CD4-positive, alpha-beta T cell treated with Interleukin-21 for 1 hour (primary cell): ENCODE measurements at places on chromosomes 2 and 18.
A peak's percentile ranks its signal among the peaks of the same experiment; 100 is the strongest.

DNA sequence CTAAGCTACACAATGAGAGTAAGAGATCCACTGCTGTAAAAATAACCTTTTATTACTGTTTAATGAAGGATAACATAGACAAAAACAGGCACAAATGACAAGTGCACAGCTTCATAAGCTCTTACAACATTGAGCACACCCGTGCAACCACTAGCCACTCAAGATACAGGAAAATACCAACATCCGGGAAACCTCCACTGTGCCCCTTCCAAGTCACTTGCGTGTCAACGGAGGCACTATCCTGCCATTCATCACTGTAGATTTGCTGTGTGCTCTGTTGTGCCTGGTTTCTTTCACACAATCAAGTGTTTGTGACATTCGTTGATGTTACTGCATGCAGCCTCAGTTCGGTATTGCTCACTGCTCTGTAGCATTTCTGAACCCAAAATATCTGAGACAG is 292.9 kb upstream of the MYT1L start:
- no peak for DNase-seq

- peak; percentile 10 for DNase-seq
These were observed 540.1 kb downstream of the NRXN1 start for GRCh38 chr2:50491541-50492476.

DNA sequence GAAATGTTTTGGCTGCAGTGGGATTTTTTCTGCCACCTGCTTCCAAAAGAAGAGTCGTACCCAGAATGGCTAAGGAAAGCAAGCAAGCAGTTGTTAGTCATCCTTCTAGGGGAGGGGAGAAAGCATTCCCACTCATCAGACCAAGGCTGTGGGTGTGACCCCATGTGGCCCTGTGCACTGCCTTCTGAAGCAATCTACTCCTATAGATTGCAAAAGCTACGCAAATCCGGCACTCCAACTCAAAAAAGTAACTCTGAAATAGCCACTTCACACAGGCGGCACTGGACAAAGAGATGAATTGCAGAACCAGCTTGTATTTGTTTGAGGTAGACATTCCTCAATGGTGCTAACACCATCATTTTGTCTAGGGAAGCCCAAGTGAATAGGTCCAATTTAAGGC is 44.3 kb downstream of the ST3GAL5 start:
- DNase-seq: no peak

DNA sequence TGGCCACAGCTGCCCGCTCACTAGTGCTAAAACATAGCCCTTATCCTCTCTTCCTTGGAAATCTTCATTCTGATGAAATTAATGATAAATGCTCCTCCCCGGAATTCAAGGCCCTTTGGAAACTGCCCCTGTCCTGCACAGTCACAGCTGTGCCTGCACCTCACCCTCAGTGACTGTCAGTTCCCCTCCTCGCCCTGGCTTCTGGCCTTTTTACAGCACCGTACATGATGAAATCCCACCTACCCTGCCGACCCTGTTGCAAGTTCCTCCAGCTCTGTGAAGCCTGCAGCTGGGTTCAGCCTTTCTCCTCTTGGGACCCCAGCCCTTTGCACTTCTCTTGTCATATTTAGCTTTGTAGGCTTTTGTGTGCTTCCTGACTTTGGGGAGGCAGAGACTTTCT is 48.4 kb downstream of the DCDC2C start:
- no peak for DNase-seq

DNA sequence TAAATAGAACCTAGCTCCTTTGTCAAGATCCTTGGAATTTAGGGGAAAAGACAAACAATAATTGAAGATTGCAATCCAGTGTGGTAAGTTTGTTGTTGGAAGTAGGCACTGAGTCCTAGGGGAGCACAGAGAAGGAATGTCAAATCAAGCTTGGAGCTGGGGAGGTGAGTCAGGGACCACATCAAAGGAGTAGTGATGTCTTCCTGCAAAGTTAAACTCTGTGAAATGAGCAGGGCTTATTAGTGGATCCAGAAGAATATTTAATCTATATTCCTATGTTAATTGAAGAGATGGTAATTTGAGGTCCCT is 41.7 kb upstream of the NABP1 start:
- no peak for DNase-seq

DNA sequence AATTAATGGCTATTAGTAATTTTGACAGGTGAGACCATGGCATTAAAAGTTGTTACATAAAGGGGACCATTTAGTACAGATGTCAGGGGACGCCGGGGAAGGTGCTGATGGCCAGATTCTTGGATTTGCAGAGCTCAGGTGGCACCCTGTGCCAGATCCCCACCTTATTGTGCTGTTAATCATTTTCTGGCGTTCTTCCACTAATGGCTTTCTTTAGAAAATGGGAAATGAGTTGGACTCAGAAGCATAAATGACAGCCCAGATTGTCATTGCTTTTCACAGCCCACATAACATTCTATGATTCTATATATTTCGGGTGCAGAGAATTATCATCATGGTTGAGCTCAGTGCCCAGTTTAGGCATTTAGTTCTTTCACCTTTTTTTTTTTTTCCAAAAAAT is 257.2 kb upstream of the TCF4 start:
- no peak for DNase-seq

- peak; percentile 66 for DNase-seq
These were observed 70.8 kb upstream of the STK17B start for GRCh38 chr2:196242131-196242620.

- no peak for DNase-seq
These were observed 55.7 kb downstream of the LOXHD1 start for GRCh38 chr18:46601141-46601805.

DNA sequence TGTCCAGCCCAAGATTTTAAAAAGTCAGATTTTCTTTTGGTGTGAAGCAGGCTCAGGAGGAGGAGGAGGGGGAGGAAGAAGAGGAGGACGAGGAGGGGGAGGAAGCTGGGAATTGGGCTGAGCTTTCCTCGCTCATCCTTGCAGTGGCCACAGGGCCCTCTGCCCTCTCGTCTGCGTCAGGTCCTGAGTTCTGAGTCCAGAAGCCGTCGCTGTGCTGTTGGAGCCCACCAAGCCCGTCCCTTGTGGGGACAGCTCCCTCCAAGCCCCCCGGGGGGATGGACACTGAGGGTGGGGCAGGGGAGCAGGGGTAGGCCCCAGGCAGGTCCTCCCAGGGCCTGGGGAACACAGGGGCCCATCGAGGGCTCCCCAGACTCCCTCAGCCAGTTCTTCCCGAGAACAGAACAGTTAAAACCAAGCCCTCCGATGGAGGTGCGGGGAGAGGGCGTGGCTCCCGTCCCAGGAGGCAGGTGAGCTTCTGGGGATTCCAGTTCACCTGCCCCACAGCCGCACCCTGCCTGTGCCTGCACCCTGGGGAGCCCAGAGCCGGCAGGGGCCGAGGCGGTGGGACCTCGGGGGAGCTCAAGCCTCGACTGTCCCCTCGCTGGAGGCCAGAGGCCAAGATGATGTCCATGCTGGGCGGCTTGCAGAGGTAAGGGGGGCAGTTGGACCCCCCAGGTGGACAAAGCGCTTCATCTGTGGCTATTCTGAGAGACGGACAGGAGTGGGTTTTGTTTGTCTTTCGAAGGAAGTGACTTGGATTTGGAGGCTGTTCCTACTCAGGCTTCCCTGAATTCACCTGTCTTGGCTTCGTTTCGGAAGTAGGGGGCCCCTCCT is at the start of gene GAL3ST2:
Gene GAL3ST2 (plus strand): TSS at position 487 of the 834 bp plus-strand sequence. CDS start 134 bp downstream, at position 621.
- no peak for DNase-seq

DNA sequence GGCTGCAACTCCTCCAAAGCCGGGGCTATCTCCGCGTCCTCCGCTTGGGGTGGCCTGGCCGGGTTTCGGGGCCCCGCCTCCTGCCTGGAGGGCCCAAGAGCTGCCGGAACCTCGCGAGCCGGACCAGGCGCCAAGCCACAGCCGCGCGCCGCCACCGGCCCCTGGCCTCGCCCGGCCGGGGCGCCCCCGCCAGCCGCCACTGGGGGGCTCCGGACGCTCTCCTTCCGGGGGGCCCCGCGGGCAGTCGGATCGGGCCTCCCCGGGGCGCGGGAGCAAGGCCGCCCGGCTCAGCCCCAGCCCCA is 17.4 kb upstream of the HAAO start:
- DNase-seq: no peak

DNA sequence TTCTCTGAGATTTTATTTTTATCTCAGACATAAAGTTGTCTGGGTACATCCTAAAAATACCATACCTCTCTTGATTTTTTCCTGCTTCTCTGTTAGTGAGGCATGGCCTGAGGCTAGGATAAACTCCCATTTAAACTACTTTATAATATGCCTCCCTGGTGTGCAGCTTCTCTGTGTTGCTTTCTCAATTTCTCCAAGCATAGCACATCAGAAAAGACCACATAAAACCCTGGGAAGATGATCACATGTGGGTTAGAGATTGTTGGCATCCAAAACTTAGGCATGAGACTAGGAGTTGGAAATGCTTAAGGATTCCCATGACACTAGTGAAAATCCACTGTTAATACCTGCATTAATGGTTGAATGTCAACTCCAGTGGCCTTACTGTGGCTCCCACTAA is 254.6 kb downstream of the RND3 start:
- no peak for DNase-seq

DNA sequence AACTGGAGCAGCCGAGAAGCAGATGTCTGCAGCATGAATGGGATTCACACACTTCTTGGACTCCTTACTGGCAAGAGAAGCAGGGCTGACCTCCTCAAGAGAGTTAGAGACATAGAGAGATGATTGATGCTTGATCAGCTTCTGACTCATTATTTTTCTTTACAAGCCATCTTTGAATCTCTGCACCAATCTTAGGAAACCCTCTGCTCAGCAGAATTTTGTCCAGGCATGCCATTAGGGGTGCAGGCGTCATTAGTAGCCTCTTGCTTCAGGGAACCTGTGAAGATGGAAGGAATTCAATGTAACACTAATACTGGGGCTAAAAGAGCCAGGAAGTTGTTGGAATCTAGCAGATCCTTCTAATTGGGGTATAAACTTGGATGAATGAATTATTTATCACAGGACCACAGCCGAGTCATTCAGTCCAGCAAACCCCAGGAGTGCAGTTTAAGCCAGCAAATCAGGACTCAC is 151.8 kb downstream of the MGAT5 start:
- no peak for DNase-seq

DNA sequence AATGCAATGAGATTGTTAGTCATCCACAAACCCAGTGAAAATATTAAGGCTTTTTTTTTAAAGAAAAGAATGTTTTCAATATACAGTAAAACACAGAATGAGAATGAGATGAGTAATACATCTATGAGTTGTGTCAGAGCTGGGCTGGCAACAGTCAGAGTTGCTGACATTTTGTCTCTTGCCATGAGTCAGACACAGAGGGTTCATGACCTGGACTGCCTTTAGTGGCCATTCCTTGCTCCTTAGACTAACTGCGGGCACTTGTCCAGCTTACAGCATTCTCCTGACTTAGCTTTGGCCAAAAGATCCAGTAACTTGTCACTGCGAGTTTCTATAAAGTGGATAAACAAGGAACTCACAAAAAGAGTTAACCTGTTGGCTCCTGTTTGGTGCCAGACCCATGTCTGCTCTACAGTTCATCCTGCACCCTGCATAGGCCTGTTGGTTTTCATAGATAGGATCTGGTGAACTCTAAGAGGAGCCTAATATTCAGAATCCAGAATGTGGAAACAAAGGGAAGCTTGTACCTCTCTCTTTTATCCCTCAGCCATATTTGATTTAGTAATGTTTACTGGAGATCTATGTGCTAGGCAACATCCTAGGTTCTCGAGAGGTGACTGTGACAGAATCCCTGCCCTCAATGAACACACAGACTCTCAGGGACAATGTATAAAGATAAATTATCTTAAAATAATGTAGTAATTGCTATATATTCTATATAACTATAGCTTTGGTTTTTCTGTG is 391.5 kb upstream of the VWC2L start:
- DNase-seq: no peak

- DNase-seq: no peak
These were observed 122.2 kb upstream of the SMAD7 start for GRCh38 chr18:49072940-49073339.

- no peak for DNase-seq
These were observed 104.9 kb downstream of the CERS6 start for GRCh38 chr2:168560817-168561499.

GRCh38 chr2:119190321-119191111 is 32.0 kb upstream of the C1QL2 start:
- DNase-seq: no peak

DNA sequence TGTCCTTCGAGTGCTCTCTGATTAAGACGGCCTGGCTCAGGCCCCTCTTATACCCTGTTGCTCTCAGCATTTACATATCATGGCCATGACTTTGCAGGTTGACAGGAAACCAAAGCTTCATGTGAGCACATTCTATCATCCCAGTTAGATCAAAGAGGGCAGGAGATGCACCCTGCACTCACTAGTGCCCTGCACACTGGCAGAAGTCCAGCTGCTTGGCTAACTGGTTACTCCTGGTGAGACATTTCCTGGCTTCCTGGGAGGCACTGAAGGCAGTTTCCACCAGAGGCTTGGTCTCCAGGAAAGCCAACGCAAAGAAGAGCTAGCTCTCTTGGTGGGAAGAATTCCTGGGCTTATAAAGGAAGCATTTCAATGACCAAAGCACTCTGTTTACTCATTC is 66.3 kb downstream of the LIPG start:
- DNase-seq: no peak

GRCh38 chr2:223019390-223019930 is 32.5 kb upstream of the KCNE4 start:
- no peak for DNase-seq

GRCh38 chr2:193566276-193566675 is 1371.5 kb upstream of the TMEFF2 start:
- DNase-seq: no peak

GRCh38 chr2:163046615-163047014 is 208.0 kb upstream of the KCNH7 start:
- no peak for DNase-seq

DNA sequence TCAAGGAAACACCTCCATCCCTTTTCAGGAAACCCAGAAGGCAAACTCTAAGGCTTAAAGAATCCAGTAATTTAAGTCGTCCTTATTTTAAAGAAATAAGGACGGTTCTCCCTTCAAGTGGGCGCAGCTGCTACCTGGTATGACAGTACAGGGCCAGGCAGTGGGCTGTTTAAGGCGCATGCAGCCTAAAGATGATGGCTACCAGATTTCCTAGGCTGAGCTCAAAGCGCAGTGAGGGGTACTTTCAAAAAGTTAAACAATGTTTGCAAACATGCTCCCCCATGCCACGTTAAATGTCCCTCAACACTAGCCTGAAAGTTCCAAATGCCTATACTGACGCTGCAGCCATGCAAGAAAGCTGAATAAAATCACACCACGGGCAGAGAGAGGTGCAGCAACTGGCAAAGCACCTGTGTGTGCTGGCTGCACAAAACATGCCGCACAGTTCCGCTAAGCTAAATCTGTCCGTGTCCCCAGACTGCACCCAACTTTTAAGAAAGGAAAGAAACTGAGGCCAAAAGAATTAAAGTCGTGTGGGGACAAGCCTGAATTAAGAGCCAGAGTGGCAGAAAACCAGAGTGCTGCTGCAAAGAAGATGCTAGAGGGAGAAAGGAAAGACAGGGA is 583 bp downstream of the HIBCH start:
- peak; percentile 17 for DNase-seq

DNA sequence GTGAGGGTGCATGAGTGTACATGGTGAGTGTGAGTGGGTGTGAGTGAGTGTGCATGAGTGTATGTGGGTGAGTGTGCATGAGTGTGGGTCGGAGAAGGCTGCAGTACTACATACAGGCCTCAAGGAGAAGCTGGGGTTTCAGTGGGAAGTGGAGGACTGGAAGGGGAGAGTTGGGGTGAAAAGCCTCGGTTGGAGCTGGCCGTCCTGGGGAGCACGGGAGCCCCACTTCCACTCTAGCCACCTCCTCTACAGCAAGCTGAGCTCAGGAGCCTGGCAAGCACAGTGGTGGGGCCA is 68.7 kb upstream of the HPCAL1 start:
- no peak for DNase-seq

GRCh38 chr18:44951748-44952147 is 271.1 kb downstream of the SETBP1 start:
- DNase-seq: no peak
